Fibroblast of lung (primary cell): ENCODE measurements at places on chromosomes 16 and 17. TPM values are rescaled to one million over a fixed set of nuclear protein-coding genes. Genes with fewer than 3 reads are reported as not detected.

DNA sequence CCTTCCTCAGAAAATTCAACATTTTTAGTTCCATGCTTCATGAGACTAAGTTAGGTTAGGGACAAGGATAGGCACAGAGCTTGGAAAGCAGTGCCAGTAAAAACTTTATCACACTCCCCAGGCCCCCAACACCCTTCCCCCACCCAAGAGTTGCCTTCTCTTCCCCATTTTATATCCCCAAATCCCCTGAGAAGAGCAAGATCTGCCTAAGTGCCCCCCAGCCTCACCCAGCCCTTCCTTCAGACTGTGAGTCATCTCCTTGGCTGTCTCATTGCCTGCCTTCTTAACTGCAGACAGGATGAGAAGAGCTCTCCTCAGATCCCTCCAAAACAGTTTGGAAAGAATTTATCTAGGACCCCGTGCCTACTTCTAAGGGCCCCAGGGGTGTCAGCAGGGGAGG is 55.8 kb downstream of the NEUROD2 start:
- DNase-seq, result no peak

- no peak for DNase-seq
These were observed 55.2 kb downstream of the ARSG start for GRCh38 chr17:68346448-68346847.

DNA sequence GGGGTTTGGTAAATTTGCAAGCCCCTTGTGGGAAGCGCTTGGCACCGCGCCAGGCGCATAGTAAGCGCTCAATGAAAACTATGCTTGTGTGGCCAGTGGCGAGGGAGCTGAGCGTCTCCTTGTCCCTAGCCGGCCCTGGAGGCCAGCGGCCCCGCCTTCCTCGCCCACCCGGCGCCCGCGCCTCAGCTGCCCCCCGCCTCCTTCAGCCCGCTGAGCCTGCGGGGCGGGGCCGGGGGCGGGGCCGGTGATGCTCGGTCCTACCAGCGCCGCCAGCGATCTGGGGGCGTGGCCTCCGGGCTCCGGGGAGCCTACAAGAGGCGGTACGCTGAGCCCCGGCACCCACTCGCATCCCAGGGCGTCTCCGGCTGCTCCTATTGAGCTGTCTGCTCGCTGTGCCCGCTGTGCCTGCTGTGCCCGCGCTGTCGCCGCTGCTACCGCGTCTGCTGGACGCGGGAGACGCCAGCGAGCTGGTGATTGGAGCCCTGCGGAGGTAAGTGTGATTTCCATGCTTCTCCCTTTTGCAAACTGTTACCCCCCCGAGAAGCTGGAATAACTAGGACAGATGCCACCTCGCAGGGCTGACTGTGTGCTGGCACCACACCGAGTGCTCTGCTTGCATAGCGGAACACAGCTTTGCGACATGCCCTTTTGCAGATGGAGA is at the start of gene CRISPLD2:
CRISPLD2 (plus strand) TSS at position 342 of the 661 bp plus-strand sequence. CDS start 18,511 bp downstream, outside the sequence.
- DNase-seq, result peak; percentile 90

DNA sequence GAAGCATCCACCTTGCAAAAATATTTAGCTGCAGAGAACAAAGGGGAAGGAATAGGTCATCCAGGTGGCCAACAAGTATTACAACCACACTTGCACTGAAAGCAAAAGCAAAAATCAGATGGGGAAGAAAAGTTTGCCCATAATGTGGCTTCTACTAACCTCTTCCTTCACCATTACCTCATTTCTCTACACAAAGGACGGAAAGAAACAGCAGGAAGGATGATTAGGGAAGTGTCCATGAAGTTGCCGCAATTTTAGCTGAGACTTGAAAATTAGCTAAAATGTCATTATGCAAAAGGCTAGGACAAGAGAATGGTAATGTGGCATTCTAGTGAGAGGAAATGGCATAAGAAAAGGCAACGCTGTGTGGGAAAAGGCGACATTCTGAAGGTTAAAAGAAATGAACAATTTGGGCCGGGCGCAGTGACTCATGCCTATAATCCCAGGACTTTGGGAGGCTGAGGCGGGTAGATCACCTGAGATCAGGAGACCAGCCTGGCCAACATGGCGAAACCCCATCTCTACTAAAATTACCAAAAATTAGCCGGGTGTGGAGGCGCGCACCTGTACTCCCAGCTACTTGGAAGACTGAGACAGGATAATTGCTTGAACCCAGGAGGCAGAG is 13.7 kb downstream of the KANSL1 start:
- DNase-seq, result no peak

The RASL10B gene
- 1.5 and 4.1 TPM in 2 replicates for total RNA-seq

The FOXN1 gene
- total RNA-seq, result not detected in 2 replicates

The RAB40B gene
- total RNA-seq, result 3.3 and 3.6 TPM in 2 replicates

The CRYM gene
- 0.26 and 0.50 TPM in 2 replicates for total RNA-seq
